ENCODE measurements at places on chromosomes 1 and 21. TPM values are rescaled to one million over a fixed set of nuclear protein-coding genes. Genes with fewer than 3 reads are reported as not detected.
A peak's percentile ranks its signal among the peaks of the same experiment; 100 is the strongest.

SLAMF8 gene
- total RNA-seq, result 1.5 TPM

DNA sequence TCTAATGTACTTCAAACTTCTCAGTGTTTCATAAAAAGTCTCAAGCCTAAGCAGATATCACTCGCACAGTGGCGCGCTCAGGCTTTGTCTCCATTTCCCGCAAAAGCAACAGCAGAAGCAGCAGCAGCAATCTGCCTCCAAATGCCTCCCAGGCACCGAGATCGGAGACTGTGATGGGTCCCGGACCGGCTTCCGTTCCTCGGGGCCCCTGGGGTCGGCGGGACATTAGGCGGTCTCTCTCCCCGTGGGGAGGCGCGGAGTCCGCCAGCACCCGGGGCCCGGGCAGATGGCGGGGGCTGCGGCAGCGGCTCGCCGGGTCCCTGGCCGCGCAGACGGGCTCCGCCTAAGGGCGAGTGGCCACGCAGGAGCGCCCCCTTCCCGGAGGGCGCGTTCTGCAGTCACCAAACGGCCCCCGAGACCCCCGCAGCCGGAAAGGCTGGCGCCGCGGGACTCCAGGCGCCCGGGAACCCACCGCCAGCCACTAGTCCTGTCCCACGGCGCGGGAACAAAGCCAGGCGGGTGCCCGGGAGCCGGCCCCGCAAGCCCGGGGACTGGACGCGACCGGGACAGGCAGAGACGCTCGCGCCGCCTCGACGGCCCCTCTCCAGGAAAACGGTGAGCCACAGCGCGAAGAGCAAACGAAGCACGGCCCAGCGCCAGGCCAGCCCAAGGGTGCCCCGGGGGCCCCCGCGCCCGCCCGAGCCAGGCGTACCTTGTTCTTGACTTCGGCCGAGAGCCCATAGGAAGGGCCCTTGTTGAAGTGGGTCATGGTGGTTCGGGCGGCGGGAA is 590 bp downstream of the CNN3 start:
- DNase-seq, result peak; percentile 80

KCNA3 gene
- total RNA-seq, result 0.62 TPM

DNA sequence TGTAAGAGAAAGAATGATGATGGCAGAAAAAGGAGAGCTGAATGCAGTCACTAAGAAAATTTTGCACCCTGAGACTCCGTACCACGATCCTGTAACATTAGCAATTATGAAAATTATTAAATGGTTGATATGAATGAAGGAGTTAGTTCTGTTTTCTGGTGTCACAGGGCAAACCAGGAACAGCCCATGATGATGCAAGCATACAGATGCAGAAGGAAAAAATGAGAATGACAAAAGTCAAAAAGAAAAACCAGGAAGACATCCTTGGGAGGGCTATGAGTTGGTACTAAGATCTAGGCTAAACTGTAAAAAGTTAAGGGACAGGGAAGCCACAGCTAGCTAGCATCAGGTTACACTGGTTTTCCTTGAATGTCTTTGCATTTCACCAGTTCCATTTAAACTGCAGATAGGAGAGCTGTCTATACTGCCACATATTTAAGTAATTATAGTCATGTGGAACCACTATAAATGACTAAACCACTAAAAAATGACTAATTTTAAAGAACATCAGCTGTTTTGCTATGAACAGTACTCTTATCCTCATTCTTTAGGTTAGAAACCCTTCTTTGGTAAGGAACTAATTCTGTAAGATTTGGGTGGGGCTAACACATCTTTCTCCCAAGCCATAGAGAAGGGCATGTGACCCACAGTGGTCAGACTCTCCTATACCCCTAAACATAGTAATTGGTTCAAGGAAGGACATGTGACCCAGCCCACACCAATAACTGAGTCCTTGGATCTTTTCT is 11.4 kb downstream of the DOCK7 start:
- no peak for DNase-seq

MYOC gene
- total RNA-seq, result 21.0 TPM

DNA sequence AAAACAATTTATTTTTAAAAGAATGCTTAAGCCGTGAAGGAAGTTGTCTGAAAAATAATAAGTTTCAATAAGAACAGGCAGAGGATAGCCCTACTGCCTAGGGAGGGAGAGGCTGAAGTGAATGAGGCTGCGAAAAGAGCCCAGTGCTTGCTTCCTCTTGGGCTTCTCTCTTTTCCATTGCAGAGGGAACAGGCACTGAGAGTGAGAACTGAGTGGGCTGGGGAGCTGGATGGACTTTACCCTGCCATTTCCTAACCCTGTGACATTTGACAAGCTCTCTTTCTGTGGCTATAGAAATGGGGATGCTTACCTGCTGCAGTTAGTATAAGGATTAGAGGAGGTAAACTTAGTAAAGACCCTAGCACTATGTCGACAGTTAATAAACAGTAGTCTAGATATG is 30.0 kb downstream of the TENT5C start:
- peak; percentile 24 for DNase-seq

- no peak for DNase-seq
These were observed 40.7 kb downstream of the ARHGEF11 start for GRCh38 chr1:157004806-157005205.

Data from cardiac septum (tissue), 1 donor.